Breast epithelium (tissue), 4 donors: ENCODE measurements at places on chromosomes 4 and X. TPM values are rescaled to one million over a fixed set of nuclear protein-coding genes. Genes with fewer than 3 reads are reported as not detected.

Gene CT45A10
- not detected for total RNA-seq

- DNase-seq: no peak
These were observed 185.7 kb upstream of the NRK start for GRCh38 chrX:105636667-105637066.

DNA sequence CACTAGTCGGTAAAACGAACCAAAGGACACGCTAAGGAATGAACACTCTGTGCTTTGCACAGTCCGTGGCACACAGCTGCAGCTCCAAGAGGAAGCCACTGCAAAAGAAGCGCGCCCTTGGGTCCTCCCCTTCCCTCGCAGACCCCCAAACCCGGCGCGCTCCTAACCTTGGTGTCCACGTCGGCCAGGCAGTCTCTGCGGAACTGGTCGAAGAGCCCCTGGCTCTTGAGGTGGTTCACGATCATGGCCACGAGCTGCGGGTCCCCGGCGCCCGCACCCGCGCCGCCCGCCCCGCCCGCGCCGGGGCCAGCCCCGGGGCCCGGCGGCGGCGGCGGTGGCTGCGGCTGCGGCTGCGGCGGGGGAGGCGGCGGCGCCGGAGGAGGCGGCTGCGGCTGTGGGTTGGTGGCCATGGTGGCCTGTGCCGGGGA, 333 bp downstream of the BOD1L1 start:
- DNase-seq: no peak

- no peak for DNase-seq
These were observed 32.2 kb downstream of the NFXL1 start for GRCh38 chr4:47882228-47882627.

DNA sequence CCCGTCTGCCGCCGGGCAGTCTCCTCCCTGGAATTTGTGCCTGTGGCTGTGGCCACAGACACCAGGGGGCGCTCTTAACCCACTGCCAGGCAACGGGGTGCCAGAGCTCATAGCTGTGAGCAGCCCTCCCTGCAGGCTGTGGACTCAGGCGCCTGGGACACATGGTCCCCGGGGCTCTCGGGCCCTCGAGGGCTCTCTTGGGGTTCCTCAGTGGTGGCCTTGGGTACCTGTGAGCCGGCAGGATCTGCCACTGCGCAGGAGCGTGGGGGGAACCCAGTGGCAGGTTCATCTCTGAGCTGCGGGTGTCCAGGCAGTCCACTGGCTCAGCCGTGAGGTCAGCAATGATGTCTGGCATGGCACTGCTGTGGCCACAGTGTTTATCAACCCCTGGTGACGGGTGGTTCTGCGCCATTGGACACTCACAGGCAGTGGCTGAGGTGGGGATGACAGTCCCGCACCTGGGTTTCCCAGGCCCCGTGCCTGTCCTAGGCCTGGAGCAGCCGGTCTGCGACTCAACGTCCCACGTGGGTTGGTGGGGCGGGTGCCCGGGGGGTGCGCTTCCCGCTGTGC, 37.2 kb downstream of the PCGF3 start:
- DNase-seq: no peak

Gene ABCG2
- 8.6 TPM for total RNA-seq

Gene NPY5R
- total RNA-seq: 1.6 TPM

Gene KIF4A
- 0.15 TPM for total RNA-seq

- DNase-seq: no peak
These were observed 114.1 kb downstream of the GLUD2 start for GRCh38 chrX:121161501-121161933.

DNA sequence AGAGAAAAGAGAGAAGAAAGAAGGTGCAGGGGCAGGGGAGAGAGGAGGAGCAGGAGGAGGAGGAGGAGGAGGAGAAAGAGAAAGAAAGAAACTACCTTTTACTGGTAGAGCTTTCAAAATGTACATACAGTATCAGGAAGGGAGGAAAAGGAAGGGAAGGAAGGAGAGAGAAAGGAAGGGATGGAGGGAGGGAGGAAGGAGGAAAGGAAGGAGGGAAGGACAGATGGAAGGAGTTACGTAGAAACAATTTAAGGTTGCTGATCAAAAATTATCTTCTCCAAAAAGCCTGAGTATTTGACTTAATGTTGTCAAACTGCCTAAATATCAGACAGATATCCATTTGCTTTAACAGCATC, 13.4 kb downstream of the TBC1D9 start:
- no peak for DNase-seq

DNA sequence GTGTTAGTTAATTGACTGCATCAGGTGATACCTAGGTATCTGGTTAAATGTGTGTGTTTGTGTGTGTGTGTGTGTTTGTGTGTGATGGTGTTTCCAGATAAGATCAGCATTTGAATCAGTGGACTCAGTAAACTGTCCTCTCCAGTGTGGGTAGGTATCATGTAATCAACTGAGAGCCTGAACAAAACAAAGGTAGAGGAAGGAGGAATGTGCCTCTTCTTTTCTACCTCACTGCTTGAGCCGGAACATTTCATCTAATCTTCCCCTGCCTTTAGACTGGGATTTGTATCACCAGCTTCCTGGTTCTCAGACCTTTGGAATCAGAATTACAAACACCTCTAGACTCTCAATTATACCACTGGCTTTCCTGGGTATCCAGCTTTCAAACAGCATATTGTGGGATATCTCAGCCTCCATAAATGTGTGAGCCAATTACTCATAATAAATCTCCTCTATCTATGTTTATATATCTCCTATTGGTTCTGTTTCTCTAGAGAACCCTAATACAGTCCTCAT, 120.5 kb downstream of the TBCK start:
- no peak for DNase-seq

DNA sequence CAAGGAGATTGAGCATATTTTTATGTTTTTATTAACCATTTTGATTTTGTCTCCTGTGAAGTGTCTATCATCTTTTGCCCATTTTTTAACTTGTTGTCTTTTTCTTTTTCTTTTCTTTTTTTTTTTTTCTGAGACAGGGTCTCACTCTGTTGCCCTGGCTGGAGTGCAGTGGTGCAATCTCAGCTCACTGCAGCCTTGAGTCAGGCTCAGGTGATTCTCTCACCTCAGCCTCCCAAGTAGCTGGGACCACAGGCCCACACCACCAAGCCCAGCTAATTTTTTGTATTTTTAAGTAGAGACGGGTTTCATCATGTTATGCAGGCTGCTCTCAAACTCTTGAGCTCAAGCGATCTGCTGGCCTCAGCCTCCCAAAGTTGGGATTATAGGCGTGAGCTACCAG, 4.6 kb upstream of the ADD1 start:
- DNase-seq: no peak

GRCh38 chr4:125838924-125839323, 524.2 kb downstream of the FAT4 start:
- DNase-seq: no peak

- DNase-seq: no peak
These were observed 59.5 kb upstream of the KDR start for GRCh38 chr4:55184600-55185523.

GRCh38 chr4:101993842-101994775, 203.6 kb downstream of the BANK1 start:
- DNase-seq: no peak

- no peak for DNase-seq
These were observed 101.8 kb downstream of the MID1IP1 start for GRCh38 chrX:38902972-38903492.

GRCh38 chr4:76984127-76984526, 34.6 kb downstream of the SEPTIN11 start:
- no peak for DNase-seq

DNA sequence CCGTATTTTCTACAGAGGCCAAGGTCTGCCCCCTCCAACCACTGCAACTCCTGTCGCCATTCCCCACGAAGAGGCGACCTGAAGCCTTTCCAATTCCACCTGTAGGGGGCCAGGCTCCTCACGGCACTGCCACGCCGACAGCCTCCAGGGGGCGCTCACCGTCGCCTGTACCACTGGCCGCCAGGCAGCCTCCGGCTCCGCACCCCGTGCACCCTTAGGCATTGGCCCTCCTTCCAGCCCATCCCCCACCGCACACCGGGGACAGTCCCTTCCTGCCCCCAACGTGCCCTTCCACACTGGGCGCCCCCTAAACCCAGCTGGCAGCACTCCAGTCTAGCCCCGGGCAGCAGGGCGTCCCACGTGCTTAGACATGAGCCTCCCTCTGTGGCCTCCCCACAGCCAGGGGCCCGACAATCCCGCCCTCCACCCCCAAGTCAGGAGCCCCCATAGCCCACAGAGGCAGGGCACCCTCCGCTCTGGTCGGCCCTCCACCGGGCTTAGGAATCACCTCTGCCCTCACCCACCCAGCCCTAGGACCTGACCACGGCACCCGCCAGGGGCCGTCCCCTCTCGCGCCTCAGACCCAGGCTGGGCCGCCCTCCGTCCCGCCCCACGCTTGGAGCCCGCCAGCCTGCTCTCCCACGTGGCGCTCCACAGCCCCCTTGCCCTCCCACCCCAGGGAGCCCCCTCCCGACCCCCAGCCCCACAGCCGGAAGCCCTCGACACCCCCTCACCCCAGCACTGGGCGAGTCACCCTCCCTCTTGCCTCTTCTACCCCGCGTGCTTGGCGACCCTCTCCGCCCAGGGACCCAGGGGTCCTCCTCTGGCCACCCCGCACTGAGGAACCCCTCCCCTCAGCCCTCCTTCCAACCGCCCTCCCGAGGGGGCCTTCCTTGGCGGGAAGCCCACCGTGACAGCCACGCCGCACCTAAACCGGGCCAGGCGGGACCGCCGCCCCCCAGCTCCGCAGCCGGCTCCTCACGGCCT, 711 bp downstream of the PNMA6E start:
- no peak for DNase-seq

GRCh38 chrX:47272013-47272408, 39.2 kb downstream of the USP11 start:
- no peak for DNase-seq

DNA sequence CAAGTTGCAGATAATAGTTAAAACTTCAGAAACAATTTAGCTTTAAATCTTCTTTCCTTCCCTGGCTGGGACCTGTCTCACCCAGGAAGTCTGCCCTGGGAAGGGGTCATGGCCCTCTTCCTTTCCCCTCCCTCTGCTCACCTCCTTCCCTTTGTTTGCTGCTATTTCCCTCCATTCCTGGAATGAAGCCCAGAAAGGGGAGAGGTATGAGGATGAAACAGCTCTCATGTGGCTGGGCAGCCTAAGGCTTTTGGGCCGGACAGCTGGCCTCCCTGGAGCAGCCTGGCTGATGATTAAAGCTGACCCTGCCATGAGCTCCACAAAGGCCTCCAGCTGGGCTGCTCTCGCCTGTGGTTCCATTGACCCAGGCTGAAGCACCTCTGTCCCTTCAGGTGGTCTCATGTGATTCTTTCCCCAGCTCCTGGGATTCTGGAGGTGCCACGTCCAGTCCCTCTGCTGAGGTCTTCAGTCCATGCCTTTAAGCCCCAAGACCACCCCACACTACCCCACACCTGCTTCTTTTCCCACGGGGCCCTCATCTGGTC, 202.1 kb downstream of the PTTG2 start:
- no peak for DNase-seq

Gene RPS6KA6
- 5.2 TPM for total RNA-seq

DNA sequence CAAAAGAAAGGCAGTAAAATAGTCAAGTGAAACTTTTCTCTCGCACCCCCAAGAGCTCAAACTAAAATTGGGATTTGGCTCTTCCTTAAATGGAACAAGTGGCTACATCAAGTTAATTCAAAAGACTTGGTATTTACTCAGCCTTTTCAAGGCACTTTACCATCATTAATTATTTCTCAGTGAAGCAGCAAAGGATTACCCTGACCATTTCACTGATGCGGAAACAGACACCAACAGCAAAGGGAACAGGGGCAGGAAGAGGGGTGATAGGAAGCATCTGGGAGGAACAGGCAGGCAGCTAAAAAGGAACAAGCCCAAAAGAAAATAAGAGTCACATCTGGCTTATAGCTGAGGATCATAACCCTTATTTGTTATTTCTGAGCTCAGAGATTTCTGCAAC, 2.7 kb downstream of the SCML2 start:
- DNase-seq: no peak

DNA sequence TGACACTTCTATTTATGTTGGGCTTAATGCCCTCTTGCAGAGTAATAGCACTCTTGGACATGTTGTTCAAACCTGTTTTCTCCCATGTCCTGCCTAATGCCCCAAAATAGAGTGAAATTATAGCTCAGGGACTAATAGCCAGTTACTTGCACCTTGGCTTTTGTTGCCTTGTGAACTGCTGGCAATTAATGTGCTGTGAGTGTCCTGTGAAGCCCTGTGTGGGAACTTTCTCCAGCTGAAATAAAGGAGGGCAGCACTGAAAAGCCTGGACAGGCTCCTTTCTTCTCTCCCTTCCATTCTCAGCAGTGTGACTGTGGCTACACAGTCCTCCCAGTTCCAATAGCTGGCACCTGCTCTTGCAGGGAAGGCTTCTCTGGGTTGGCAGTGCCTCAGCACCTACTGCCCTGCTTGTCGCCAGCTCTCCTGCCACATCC, 72.4 kb downstream of the DCLK2 start:
- no peak for DNase-seq

GRCh38 chr4:57442831-57443291, 332.7 kb upstream of the IGFBP7 start:
- DNase-seq: no peak

Gene RHOXF1
- total RNA-seq: not detected

- DNase-seq: no peak
These were observed 406.1 kb upstream of the TRAM1L1 start for GRCh38 chr4:117491516-117491915.

GRCh38 chr4:124331781-124332180, 380.8 kb downstream of the ANKRD50 start:
- DNase-seq: no peak

- DNase-seq: no peak
These were observed 26.0 kb downstream of the NLGN3 start for GRCh38 chrX:71170660-71171059.

Gene ZIC3
- not detected for total RNA-seq

DNA sequence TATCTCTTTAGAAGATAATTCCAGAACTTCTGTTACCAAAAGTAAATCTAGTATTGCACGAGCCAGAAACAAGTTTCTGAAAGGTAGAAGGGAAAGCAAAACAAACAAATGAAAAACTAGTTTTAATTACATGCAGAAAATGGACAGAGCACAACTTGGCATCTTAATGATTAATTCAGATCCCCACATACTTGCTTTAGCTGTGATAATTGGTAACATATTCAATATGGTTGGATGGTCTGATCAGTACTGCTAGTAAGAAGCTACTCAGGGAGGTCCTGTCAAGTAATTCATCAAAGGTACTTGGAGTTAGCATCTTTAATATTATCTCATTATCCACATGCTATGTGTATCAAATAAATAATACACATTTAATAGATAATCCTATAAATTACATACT, 204.3 kb downstream of the TRAM1L1 start:
- no peak for DNase-seq

DNA sequence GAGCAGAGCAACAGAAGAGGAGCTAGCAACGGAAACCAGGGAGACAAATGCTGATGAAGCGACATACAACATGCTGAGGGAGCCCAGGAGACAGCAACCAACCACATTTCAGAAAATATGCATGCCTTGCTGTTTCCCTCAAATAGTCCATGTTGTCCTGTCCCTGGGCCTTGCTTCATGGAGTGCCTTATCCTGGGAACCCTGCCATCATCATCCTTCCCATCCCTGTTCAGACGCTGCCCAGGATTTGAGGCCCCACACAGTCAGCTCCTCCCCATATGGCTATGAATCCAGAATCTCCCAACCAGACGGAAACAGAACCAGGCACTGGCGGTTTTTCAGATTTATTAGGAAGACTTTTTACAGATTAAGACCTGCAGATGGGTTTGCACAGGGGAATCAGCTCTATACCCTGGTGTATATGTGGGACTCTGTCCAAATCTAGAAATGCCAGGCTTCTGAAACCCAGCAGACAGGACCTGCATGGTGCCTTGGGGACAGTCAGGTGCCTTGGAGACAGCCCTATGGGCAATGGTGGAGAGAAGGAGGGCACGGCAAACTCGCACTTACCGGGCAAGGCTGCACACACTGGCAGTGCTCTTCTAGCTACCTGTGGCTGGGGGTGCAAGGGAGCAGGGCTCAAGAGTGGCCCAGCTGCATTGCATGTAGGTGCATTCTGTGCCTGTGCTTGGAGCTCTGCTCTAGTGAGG, 199.7 kb upstream of the MAMLD1 start:
- no peak for DNase-seq
